GM03348 (cell line): ENCODE measurements at places on chromosomes 11 and 22.
A peak's percentile ranks its signal among the peaks of the same experiment; 100 is the strongest.

GRCh38 chr22:25492162-25492561 lies 72.3 kb upstream of the GRK3 start:
- DNase-seq = no peak

DNA sequence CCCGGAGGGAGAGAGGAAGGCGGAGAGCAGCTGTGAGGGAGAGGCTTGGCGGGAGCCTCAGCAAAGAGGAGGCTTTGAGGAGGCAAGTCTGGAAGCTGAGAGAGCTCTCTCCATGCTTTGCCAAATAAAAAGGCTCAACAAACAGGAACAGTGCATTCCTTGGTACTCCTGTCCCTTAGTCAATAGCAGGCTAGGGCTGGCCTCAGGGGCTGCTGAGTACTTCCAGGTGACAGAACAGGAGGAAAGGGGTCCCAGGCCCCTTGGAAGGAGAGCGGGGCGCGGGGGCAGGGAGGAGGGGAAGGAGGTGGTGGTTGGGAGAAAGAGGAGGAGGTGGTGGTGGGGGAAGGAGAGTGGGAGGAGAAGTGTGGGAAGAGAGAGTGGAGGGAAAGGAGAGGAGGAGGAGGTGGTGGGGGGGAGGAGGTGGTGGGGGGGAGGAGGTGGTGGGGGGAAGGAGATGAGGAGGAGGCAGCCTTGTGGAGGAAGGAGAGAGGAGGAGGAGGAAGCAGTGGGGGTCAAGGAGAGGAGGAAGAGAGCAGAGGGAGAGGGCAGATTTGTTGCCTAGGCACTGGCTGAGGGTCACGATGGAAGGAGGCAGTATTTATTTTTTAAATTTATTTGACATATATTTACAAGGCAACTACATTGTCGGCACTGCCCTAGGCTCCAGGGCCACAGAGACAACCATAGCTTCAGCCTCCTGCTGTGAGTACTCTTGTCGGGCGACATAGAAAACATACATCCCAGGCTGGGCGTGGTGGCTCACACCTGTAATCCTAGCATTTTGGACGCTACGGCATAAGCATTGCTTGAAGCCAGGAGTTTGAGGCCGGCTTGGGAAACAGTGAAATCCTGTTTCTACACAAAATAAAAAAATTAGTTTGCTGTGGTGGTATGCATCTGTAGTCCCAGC lies 74.2 kb upstream of the ZBED5 start:
- DNase-seq = no peak

DNA sequence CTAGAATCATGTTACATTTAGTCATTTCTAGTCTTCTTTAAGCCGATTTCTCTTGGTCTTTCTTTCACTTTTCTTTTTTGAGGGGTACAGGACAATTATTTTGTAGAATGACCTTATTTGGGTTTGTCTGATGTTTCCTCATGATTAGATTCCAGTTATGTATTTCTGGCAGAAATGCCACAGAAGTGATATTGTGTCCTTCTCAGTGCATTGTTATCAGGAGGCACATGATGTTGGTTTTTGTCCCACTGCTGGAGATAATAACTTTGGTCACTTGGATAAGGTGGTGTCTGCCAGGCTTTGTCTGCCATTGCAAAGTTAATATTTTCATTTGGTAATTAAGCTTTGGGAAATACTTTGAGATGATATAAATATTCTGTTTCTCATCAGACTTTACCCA lies 100.3 kb downstream of the RRM1 start:
- DNase-seq = no peak

GRCh38 chr22:35957589-35957988 lies 71.0 kb downstream of the RBFOX2 start:
- DNase-seq = no peak

DNA sequence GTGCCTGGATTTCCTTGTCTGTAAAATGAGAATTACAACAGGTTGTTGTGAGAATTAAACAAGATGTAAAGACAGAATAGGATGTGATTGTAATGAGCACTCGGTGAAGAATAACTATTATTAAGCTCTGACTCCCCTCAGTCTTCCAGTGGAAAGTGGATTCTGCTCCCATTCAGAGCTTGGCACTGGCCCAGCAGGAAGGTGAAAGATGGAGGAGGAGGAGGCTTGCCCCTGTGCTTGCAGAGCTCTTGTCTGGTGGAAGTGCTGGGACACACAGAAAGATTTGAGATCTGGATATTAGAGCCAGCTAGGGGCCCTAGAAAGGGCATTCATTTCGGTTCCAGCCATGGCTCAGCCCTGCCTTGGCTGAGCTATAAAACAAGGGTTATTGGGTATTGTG lies 28.2 kb downstream of the PHLDB1 start:
- no peak for DNase-seq

DNA sequence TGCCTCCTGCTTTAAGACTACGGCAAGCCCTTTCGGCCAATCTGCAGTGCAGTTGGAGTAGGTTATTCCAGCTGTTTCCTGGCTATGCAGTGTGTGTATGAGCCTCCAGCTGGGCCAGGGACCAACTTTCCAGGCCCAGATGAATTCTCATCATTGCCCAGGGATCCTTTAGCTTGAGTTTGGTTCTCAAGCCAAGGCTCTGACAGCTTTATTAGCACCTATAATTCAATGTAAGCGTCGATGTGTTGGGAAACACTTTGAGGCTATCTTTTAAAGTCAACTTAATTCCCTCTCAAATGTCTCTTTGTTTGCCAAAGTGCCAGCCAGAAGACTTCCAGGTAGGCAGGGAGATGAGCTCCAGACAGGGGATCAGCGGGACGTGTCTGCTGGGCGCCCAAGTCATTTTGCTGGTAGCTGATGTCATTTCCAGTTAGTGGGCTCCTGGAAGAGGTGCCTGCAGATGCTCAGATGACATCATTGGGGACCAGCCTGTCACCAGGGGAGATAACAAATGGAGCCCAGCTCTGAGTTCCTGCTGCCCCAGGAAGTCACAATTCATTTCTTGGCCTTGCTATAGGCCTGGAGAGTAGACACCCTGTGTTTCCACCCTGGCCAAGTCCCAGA lies 520.4 kb downstream of the SOX6 start:
- no peak for DNase-seq

DNA sequence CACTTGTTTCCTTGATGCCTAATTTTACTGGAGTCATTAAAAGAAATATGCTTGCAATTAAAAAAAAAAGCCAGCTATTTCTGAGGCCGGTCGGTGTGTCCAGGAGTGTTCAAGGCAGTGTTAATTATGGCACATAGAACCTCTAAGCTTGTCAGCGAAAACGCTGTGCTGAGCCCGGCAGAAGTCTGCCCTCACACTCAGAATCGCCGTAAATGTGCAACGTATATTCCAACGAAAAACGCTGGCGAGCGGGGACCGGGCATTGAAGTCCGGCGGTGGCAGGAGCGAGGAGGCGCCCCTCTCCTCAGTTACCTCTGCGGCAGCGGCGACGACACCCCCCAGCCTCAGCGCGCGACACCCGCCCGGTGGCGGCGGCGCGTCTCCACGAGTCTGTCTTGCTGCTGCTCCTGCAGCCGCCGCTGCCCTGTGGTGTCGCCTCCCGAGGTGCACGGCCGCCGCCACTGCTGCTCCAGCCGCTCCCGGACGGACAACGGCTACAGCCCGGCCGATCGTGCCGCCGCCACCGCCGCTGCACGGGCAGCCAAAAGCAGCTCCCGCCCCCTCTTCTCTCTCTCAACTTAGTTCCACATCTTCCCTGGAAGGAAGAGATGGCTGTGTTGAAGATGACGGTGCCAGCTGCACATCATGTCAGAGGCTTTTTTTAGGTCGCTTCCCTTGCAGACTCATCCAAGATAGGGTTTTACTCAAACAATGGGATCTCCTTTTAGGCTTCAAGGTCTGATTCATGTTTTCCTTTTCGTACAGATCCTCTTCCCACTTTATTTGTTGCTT lies 56.0 kb downstream of the JAM3 start:
- peak; percentile 59 for DNase-seq

DNA sequence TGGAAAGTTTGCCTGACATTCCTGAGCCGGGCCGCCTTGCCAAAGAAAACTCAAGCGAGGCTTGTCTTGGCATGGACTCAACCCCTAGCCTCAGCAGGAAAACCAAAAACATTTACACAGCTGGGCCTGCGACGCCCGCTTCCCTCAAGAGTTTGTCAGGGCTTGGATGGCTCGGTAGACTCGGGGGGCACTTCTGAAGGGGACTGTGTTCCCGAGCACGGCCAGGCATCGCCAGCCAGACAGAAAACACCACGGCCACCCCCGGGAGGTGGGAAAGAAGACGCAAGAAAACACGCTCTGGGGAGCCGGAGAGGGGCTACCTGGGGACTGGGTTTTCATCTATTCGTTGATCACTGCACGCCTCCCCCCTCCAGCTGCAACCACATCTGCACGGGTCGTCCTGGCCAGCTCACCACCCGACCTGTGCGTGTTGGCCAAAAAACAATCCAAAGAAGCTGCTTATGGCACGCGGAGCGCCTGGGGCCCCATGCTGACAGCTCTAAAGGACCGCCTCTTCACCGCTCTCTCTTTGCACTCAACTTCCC lies 380.7 kb downstream of the MN1 start:
- peak; percentile 90 for DNase-seq

GRCh38 chr11:84468235-84468634 lies 1158.9 kb downstream of the DLG2 start:
- DNase-seq = no peak

DNA sequence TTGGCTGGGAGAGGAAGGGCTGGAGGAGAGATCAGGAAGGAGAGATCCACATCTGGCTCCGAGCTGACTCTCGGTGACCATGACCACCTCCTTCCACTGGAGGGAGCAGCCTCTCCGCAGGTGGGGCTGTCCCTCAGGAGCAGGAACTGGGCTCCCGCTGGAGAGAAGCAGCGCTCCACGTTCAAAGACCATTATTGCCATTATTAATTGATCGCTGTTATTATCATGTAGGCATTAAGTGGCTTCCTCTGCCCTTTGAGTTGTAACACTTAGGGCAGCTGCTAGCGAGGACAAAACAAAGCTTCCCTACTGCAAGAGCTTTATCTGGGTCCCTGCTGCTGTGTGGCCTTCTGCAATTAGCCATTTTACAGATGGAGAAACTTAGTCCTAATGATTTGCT lies 251.9 kb downstream of the ST3GAL4 start:
- peak; percentile 94 for DNase-seq
